ENCODE measurements at places on chromosomes 12 and 14.

DNA sequence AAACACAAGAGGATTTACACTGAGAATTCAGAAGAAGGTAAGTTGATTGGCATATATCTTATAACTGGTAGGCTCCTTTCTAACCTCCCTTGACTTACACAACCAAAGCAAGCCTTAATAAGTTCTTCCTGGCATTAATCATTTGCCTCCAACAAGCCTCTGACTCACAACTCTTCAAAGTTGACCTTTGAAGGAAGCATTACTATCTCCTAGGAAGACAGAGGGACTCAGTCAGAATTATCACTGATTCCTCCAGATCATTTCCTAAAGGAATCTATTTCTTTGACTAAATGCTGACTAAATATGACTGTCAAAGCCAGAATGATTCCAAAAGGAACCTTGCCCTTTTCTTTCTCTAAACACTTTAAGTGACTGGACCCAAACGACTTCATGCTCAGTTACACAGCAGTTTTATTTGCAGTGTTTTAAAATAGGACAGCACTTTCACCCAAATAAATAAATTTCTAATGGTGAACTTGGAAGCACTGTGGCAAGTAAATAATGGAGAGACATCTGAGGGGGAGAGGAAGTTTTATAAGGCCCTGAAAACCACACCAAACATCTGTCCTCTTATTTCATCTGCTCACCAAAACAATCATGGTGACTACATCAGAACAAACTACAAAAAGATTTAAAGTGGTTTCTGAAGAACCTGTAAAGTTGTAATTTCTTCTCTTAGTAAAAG, 128.2 kb downstream of the KLHL28 start:
- no peak for DNase-seq

DNA sequence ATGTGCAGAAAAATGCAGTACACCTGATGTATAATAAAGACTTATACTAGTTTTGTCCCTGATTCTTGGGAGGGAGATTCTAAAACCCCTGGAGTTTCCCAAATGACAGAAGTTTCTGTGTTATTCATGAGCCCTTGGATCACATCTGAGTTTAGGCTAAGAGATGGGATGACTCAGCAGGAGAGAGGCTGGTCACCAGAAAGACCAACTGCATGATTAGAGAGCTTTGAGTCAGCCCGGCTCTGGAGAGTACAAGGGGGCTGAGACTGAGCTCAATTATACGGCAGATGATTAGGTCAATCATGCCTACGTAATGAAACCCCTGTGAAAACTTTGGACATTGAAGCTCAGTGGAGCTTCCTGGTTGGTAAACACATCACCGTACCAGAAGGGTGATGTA, 174.2 kb downstream of the SSPN start:
- no peak for DNase-seq

GRCh38 chr12:50296554-50296953, 13.2 kb upstream of the LIMA1 start:
- DNase-seq, result no peak

DNA sequence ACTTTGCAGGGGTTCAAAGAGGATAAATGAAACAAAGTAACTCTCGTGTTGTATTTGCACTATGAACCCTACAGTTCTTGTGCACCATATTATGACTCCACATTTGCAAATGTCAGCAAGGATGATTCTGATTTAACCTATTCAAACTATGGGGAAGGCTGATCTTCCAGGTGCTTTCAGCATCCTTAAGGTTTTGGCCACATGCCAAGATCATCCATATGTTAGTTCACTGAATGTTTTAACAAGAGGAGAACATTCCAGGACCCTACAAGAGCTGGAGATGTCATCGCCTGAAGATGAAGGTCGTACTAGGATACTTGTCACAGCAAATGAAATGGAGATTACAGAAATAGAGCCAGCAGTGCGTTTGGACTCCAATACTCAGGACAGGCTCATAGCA, 114.2 kb downstream of the DHRS2 start:
- DNase-seq, result no peak

- DNase-seq, result no peak
These were observed 41.4 kb downstream of the ACTN1 start for GRCh38 chr14:68937471-68938270.

DNA sequence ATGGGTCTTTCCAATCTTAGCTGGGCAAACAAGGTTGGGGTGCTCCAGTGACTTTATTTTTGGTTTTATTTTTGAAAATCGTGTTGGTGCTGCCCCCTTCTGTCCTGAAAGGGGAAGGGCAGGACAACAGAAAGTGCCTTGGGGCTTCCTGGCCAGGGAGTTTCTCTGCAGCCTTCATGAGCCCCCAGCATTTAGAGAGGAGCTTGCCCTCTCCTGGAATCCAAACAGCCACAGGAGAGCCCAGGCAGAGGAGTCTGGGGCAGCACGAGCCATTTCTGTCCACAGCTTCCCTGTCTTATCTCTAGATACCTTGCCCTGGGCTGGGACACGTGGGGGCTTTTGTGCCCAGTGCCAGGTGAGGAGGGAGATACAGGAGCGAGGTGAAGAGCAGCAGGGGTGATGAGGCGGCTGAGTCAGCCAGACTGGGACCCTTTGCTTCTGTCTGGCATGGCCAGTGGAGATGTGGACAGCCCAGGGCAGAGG, 4.4 kb upstream of the C1RL start:
- no peak for DNase-seq

DNA sequence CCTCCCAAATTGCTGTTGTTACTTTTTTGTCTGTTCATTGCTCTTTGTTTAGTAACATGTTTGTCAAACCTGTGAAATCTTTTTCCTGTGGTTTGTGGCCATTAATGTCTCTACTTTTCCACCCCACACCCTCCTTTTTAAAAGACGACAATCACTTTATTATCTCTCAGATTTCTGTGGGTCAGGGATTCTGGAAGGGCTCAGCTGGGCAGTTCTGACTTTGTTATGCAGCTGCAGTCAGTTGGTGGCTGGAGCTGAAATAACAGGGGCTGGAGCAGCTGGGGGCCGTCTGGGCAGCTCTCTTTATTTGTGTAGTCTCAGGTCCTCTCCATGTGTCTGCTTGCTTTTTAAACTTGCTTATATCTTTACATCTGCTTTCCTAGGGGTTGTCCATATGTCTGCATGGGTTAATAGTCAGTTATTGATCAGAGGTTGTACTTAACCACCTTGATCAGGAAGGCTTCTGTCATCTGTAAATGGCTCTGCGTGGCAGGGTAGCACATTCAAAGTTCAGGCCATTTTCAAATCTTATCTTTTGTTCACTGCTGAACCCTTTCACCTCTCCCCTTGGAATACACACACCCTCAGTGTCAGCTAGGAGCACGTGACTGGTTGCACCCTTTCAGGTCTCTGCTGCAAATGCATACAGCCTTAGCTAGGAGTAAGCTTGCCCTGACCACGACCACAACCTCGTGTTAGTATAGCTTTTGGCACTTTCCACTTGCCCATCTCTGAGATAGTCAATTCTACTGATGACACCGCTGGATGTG, 27.9 kb downstream of the BORCS5 start:
- peak; percentile 27 for DNase-seq

- DNase-seq, result no peak
These were observed 30.7 kb downstream of the RBM19 start for GRCh38 chr12:113935459-113935858.

GRCh38 chr12:55472264-55472663, 2.3 kb upstream of the OR6C70 start:
- DNase-seq, result no peak

DNA sequence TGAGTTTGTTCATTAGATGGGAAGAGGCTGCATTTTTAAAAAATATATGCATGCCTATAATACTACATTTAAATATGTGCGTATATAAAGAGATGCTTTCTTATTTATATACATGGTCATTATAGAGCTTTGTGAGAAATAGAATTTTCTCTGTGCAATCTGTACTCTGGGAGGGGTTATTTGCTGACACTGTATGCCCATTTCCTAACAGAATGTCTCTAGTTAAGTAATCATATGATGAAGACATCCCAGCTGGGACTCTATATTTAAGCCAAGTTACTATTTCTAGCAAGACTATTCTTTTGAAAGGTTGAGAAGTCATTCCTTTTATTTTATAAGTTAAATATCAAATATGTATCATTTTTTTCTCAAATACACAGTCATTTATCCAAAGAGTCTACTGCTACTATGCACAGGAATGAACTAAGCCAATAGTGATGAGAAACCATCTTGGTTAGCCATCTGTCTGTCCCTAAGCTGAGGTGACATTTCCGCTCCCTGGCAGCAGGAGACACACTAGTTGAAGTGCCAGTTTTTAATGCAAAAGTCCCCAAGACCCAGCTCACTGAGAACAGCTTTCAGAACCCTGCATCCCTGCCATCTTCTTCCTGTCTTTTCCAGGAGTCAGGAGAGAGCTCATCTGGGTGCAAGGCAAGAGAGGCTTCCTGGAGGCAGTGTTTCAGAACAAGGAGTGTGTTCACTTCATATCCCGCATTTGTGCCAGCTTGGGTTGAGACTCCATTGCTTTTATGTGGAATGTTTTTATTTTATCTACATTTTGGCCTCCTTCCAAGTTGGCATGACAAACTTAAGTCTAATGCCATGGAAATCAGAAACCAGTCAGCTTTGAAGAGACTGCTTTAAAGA, 69.5 kb downstream of the TMEM132C start:
- no peak for DNase-seq
